ENCODE measurements at places on chromosomes 2 and 18. TPM values are rescaled to one million over a fixed set of nuclear protein-coding genes. Genes with fewer than 3 reads are reported as not detected.

DNA sequence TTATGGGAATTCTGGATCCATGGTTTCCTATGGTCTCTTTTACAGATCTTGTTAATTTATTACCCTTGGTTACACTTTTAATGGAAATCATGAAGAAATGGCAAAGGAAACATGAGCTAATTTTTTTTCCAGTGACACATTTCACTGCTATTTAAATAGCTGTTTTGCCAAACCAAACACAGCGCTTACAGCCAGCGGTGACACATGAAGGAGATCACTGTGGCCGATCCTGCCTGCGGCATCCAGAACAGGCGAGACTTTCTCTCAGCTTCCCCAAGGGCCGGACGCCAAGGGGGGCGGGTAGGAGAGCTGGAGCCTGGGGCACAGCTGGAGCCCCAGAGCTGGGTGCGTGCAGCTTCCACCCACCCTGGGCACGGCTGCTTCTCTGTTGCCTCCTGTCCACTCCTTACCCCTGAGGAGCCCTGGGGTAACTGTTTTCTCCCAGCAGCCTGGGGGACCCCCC is 81.4 kb upstream of the PKDCC start:
- H3K27me3 ChIP-seq = no peaks in the 10 kb centered on the region
- H3K36me3 ChIP-seq = no peaks in the 10 kb centered on the region
- H3K4me1 ChIP-seq = peaks cover 54% of the 10 kb centered on the region

- H3K4me1 ChIP-seq = no peaks in the 10 kb centered on the region
- H3K27ac ChIP-seq = no peak overlapping the region
- peaks cover 86% of the 10 kb centered on the region for H3K27me3 ChIP-seq
- H3K4me3 ChIP-seq = no peak overlapping the region
- DNase-seq = no peak
Observed at GRCh38 chr2:118614841-118615271, 232.6 kb downstream of the EN1 start.

DNA sequence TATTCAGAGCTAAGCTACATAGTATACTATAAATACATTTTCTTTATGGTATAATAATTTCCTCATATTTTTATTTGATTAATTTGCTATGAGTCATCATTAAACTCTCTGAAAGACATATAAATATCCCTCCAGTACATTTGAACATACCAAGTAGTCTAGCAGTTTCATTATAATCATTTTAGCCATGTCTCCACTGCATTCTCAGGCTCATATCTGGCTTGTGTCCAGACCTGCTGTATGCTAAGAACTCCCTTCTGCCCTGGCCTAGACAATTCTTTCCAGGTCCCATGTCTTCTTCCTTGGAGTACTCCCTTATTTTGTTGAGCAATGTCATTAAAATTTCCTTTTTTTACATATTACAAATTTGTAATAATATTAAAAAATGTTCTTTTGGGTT is 16.6 kb upstream of the DYNC1I2 start:
- peaks cover 25% of the 10 kb centered on the region for H3K27me3 ChIP-seq
- no peak for DNase-seq
- H3K4me1 ChIP-seq = no peaks in the 10 kb centered on the region
- no peaks in the 10 kb centered on the region for H3K36me3 ChIP-seq
- H3K27ac ChIP-seq = no peak overlapping the region

DNA sequence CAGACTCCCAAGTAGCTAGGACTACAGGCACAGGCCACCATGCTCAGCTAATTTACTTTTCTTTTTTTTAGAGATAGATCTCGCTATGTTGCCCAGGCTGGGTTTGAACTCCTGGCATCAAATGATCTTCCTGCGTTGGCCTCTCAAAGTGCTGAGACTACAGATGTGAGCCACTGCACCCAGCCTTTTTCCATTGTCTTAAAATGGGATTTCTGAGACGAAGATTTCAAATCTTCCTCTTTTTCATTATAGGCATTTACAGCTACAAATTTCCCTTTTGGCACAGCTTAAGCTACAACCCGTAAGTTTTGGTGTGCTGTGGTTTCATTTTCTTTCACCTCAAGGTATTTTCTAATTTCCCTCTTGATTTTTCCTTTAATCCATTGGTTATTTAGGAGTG is 8.6 kb downstream of the GNLY start:
- H3K36me3 ChIP-seq = no peaks in the 10 kb centered on the region
- no peak overlapping the region for H3K27ac ChIP-seq
- DNase-seq = no peak
- H3K4me3 ChIP-seq = no peak overlapping the region
- peaks cover 26% of the 10 kb centered on the region for H3K4me1 ChIP-seq

DNA sequence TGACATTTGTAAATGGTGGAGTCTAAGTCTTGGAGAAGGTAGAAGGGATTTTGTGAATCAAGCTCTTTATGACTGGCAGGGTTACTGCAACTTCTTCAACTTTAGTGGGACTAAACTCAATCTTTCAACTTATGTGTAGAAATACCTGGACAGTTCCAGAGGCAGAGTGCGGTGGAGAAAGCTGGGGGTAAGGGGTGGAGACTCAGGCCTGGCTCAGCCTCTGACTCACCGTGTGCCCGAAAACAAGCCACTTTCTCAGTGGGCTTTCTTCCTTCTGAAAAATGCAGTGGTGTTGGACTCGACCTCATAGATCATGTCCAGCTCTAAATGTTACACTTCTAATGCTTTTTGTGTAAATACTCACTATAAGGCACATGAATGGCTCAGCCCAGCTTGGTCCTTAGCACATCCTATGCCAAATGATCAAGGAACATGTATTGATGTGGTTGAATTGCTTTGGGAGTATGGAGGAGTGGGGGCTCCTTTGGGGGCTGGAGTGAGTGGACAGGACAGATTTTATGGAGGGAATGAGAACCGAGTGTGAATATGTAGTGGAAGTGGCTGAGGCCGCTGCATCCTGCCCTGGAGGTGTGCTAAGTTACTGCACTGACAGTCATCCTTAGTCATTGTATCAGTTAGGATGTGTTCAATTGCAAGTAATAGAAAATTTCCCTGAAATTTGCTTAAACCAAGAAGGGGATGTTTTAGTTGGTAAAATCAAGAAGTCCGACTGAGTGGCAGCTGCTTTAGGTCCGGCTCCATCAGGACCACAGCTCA is 32.2 kb upstream of the IGFBP5 start:
- H3K27me3 ChIP-seq = no peaks in the 10 kb centered on the region
- H3K4me3 ChIP-seq = no peak overlapping the region
- no peak overlapping the region for H3K27ac ChIP-seq
- no peak for DNase-seq
- H3K36me3 ChIP-seq = no peaks in the 10 kb centered on the region
- H3K4me1 ChIP-seq = no peaks in the 10 kb centered on the region

DNA sequence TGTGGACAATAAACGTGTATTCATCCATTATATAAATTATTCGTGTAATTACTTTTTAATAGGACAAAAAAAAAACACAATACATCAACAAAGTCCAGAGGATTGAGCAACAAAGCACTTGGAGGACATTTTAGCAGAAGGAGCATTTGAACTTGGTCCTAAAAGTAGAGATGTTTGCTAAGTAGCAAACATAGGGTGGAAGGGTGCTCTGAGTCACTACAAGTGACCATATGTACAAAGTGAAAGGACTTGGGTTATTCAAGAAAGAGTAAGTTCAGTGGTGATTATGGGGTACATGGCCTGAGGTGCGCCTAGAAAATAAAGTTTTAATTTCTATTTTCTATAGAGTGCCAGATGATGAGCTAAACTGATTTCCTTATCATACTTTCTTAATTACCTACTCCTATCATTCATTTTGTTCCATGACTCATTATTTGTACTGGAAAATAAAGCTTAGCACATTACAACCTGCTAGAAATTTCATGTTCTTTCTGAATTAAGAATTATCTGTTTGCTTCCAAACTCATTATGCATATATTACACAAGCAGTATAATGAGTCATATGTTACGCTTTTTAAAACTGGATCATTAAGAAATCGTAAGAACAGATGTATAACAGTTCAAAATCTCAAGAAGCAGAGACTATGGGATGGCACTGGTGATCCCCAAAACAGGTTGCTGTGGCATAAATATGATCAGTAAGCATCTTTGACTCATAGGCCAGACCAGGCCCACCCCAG is 13.1 kb upstream of the PPP1R1C start:
- no peaks in the 10 kb centered on the region for H3K36me3 ChIP-seq
- no peak for DNase-seq
- H3K4me3 ChIP-seq = no peak overlapping the region

GRCh38 chr2:236955521-236956030 is 130.1 kb upstream of the COPS8 start:
- no peaks in the 10 kb centered on the region for H3K36me3 ChIP-seq
- peaks cover 8% of the 10 kb centered on the region for H3K27me3 ChIP-seq
- no peak overlapping the region for H3K27ac ChIP-seq
- no peaks in the 10 kb centered on the region for H3K4me1 ChIP-seq
- DNase-seq = no peak
- H3K4me3 ChIP-seq = no peak overlapping the region

DNA sequence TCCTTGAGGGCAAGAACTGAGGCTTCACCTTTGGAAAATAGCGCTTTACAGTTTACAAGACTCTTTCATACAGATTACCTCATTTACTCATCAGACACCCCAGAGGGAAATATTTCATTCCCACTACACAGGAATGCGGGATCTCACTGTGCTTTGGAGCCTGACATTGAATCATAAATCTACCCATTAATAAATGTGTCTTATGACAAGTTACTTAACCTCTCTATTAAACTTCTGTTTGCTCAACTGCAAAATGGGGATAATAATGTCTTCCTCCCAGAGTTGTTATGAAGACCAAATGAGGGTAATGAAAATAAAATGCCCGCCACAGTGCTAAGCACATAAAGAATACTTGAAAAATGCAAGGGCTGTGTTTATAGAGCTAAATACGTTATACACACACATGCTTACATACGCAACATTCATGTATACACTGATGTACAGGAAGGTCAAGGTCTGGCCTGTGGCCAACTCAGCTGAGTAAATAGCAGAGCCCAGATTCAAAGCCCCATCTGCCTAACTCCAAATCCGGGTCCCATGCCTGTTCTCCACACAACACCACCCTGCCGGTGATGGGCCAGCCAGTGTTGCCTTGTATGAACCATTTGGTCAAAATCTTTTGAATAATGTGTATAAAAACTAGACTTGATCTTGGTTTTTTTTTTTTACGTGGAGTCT is 77.8 kb upstream of the STPG4 start:
- peaks cover 26% of the 10 kb centered on the region for H3K4me1 ChIP-seq
- no peak overlapping the region for H3K27ac ChIP-seq
- no peaks in the 10 kb centered on the region for H3K36me3 ChIP-seq
- no peaks in the 10 kb centered on the region for H3K27me3 ChIP-seq

DNA sequence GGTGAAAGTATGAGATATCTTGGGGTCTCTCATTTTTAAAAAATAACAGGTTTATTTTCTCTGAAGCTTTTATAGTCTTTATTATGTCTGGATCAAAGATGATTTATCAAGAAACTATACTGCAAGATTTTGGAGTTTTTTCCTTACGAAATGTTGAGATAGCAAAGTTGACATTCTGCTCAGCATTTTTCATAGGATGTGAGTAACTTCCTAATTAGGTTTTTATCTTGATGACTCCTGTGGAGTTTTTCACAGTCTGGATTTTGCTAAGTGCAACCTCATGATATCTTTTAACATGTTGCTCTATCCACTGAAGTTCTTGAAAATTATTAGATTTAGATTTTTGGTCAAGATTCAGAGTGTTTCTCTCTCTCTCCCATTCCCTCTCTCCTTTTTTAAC is 17.8 kb downstream of the TCF7L1 start:
- no peak for DNase-seq
- H3K4me1 ChIP-seq = peaks cover 36% of the 10 kb centered on the region
- no peaks in the 10 kb centered on the region for H3K27me3 ChIP-seq
- H3K27ac ChIP-seq = no peak overlapping the region

The MAPK4 gene
- 21.7 TPM for total RNA-seq
